ENCODE measurements at places on chromosomes 7 and 10. TPM values are rescaled to one million over a fixed set of nuclear protein-coding genes. Genes with fewer than 3 reads are reported as not detected.

AKR1C2 gene
- 8.5 TPM for total RNA-seq

SP8 gene
- total RNA-seq: not detected

GNG11 gene
- 284 TPM for total RNA-seq

MOGAT3 gene
- not detected for total RNA-seq

ARHGAP22 gene
- total RNA-seq: 53.2 TPM

STN1 gene
- 30.1 TPM for total RNA-seq

GPR26 gene
- total RNA-seq: not detected

PKD2L1 gene
- not detected for total RNA-seq

C7orf33 gene
- total RNA-seq: not detected

GPR85 gene
- total RNA-seq: 2.8 TPM

ZNF511 gene
- total RNA-seq: 31.9 TPM

INA gene
- total RNA-seq: 0.33 TPM

CLDN4 gene
- under 0.01 TPM for total RNA-seq

ORAI2 gene
- 97.0 TPM for total RNA-seq

SUN3 gene
- not detected for total RNA-seq

MYH16 gene
- total RNA-seq: 0.33 TPM

COL13A1 gene
- total RNA-seq: 16.7 TPM

MMP21 gene
- total RNA-seq: 0.33 TPM

EBLN1 gene
- total RNA-seq: not detected

HNRNPH3 gene
- 15.4 TPM for total RNA-seq

PALD1 gene
- total RNA-seq: 130 TPM

DIP2C gene
- 8.3 TPM for total RNA-seq

TAS2R5 gene
- total RNA-seq: 1.5 TPM

SDK1 gene
- total RNA-seq: 0.65 TPM

ATOH7 gene
- total RNA-seq: not detected

HTR5A gene
- not detected for total RNA-seq

NEURL1 gene
- 0.33 TPM for total RNA-seq

UPF2 gene
- 14.0 TPM for total RNA-seq

SPDYE5 gene
- total RNA-seq: not detected

POT1 gene
- total RNA-seq: 18.0 TPM

NEBL gene
- 3.2 TPM for total RNA-seq

OPALIN gene
- total RNA-seq: not detected

GIMAP7 gene
- 31.6 TPM for total RNA-seq

Measured in vein endothelial cell (primary cell).